ENCODE measurements at places on chromosomes 5 and 9.

GRCh38 chr9:16461137-16461840, 409.2 kb downstream of the BNC2 start:
- DNase-seq, result no peak

DNA sequence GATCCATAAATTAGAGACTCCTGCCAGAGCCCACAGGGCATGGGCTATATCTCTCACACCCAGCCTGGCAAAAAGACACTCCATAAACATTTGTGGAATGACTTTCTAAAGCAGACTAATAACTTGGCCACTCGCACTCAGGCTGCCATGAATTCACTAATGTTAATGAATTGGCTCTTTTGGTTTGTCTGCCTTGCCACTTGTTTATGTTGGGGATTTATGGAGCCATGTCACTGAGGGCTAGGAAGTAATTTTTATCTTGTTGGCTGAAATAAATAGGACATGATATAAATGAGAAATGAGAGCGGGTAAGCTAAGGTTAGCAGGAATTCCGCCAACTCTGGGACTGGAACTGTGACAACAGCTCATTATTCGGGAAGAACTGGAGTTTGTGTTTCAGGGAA, 55.2 kb downstream of the DROSHA start:
- no peak for DNase-seq

GRCh38 chr5:128858995-128859394, 106.3 kb upstream of the SLC27A6 start:
- DNase-seq, result no peak

DNA sequence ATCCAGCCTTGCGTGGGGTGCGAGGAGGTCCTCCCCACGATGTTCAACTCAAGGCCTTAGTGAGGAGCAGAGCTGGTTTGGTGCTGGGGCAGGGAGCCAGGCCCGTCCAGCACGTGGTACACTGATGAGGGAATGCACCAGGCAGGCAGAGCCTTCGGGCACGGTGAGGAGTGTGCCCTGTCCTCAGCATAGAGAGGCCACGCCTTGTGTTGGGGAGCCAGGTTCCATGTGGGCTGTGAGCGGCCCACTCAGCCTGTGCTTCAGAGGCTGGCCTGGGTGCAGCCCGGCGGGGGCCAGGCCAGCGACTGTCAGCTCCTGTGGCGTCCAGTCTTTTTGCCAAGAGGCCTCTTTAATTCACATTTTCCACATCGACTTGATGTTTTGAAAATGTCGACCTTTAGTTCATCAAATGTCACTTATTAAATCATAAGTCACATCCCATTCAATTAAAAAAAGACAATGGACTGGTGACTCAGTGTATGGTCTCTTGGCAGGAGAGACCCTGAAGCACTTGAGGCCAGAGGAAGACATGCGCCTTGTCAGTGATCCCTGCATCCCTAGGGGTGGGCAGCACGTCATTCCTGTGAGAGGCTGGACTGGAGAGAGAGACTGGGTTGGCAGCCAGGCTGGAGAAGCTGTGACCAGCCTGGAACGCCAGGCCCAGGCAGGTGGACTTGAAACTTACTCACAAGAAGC, 21.7 kb downstream of the ERGIC1 start:
- no peak for DNase-seq

DNA sequence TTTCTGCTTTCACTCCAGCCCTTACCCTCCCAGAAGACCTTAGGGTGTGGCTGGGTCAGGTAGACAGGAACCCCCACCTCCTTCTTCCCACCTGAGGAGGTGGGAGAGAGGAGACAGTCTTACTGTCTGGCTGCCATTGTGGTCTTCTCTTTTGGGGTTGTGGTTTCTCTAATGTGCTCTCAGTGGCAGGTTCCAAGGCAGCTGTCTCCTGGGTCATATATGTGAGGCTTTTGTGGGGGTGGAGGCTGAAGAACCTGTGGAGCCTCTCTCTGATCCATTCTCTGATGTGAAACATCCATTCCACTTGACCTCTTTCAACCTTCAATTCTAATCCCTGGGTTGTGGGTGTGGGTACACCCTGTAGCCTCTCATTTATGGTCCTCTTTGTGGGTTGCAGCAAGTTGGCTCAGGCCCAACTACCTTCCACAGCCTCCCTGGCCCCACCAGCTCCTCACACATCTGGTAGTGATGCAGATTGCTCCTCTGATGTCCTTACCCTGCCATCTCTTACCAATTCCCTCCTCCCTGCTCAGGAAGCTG, 118.4 kb downstream of the CEP120 start:
- DNase-seq, result no peak

GRCh38 chr9:121171236-121171635, 30.4 kb downstream of the RAB14 start:
- DNase-seq, result no peak

- peak; percentile 12 for DNase-seq
Observed at GRCh38 chr5:82147860-82148573, 130.1 kb downstream of the RPS23 start.
